H54 (cell line): ENCODE measurements at places on chromosomes 16 and 17.

DNA sequence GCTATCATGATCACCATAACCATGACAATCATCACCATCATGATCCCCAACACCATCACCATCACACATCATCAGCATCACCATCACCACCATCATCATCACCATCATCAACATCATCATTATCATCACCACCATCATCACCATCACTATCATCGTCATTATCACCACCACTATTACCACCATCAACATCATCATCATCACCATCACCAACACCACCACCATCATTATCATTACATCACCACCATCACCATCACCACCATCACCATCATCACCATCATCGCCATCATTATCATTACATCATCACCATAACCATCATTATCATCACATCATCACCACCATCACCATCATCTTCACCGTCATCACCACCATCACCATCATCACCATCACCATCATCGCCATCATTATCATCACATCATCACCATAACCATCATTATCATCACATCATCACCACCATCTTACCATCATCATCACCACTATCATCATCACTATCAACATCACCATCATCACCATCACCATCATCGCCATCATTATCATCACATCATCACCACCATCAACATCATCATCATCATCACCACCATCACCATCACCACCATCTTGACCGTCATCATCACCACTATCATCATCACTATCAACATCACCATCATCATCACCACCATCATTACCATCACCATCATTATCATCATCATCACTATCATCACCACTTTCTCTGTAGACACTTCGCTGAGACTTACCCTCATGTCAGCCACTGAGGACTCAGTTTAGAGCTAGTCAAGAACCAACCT is 366.0 kb downstream of the C16orf95 start:
- no peak for DNase-seq

DNA sequence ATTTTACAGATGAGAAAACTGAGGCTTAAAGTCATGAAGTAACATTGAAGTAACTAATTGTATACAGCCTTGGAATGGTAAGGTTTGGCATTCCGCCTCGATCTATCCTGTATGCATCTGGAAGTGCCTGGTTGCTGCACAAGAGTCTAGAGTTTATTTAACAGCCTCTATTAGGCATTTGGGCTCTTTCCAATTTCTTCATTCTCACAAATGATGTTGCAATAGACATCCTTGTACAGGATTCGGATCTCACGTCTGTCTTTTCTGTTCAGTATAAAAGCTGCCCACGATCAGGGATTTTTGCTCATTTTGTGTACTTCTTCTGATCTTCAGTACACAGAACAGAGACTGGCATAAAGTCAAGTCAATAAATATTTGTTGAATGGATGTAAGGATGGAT is 100.5 kb downstream of the AIPL1 start:
- no peak for DNase-seq

DNA sequence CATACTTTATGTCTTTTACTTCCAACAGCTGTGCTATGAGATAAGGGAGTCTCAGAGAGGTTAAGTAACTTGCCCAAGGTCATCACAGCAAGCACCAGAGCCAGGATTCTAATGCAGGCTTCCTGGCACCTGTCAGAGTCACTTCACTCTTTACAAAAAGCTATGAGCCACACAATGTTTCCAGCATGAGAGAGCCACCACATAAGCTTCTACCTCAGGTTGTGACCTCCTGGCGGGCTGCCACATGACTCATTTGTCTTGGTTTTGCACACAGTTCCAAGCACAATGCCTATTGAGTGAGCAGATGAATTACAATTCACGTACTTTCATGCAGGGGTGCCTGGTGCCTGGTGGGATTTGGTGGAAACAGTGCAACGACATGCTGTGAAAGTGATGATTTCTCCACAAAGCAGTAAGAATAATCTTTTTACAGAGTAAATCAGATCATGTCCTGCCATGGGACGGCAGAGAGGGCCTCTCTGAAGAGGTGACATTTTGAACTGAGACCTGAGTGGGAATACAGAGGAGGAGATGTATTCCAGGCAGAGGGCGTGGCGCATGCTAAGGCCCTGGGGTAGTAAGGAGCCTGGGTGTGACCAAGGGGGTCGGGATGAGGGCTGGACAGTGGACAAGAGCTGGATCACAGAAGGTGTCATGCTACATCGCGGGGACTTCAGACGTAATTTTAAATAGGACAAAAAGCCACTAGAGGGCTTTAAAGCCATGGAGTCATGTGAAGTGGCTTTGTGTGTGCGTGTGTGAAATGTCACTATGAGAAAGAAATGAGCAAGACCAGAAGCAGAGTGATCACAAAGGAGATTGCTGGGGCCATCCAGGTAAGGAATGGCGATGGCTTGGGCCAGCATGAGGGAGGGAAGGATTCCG is 53.4 kb downstream of the CACNG3 start:
- DNase-seq, result peak; percentile 46

GRCh38 chr17:57823469-57824401 is 26.1 kb downstream of the MRPS23 start:
- DNase-seq, result peak; percentile 37

DNA sequence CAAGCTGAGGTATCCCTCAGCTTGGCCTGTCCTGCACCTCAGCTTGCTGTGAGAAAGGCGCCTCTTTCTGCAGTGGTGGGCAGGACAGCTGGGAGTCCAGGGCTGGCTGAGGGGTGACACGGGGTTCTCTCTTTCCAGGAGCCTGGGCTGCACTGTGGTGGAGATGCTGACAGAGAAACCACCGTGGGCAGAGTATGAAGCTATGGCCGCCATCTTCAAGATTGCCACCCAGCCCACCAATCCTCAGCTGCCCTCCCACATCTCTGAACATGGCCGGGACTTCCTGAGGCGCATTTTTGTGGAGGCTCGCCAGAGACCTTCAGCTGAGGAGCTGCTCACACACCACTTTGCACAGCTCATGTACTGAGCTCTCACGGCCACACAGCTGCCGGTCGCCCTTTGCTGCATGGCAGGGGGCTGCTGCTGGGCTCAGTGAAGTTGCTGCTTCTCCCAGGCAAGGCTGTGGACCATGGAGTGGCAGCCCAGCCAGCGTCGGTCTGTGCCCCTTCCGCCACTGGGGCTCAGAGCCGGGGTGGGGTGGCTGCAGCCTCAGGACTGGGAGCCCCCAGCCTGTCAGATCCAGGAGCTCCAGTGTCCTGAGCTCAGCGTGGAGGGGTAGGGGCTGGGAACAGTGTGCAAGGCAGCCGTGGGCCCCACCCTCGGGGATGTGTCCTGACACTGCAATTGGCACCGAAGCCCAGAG is 6.4 kb downstream of the LIMD2 start:
- no peak for DNase-seq

DNA sequence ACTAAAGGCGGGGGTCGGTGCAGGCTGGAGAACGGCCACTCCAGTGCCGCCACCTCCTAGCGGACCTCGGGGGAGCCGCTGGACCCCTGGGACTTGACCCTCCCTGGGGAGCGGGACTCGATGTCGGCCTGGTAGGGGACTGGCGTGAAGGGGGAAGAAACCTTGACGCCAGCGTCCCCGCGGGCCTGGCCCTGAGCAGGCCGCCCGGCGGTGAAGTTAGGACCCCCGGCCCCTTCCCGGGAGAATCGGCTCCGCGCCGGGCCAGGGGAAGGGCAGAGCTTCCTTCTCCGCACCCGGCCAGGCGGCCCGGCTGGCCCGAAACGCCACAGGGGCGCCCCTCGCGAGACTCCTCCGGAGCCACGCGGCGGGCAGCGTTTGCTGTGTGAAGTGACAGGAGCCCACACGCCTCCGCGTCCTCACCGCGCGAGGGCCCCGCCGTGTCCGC is 389 bp downstream of the DUS1L start:
- peak; percentile 65 for DNase-seq

- DNase-seq, result no peak
Observed at GRCh38 chr17:48484256-48484655, 46.6 kb downstream of the HOXB1 start.

DNA sequence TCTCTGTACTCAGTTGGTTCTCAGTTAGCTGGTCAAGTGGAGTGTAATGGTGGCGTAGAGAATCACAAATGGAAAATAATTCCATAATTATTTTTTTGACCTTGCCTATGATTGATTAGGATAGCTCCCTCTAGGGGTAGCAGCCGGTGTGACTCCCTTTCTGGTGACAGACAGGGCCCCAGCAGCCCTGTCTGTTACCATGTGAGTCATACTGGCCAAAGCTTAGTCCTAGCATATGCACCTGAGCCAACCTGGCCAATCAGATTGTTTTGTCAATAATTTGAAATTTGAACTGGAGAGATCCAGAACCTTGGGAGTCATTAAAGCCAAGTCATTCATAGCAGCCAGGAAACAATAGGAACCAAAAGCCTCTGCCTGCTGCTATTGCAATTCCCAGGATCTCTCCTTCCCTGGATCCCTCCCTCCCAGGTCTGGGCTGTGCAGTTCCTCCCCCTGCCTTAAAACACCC is 5.6 kb downstream of the PNPO start:
- peak; percentile 94 for DNase-seq

DNA sequence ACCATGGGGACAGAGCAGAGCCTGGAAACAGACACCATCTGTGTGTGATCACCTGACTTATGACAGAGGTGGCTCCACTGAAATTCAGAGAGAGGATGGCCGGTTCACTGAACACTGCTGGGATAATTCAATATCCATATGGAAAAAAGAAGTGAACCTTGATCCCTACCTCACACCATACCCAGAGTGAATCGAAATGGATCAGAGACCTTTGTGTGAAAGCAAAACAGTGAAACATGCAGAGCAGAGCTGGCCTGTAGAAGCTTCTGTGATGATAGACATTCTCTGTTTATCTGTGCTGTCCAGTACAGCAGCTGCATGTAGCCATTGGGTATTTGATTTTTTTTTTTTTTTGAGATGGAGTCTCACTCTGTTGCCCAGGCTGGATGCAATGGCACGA is 20.3 kb downstream of the ADCY7 start:
- DNase-seq, result no peak

DNA sequence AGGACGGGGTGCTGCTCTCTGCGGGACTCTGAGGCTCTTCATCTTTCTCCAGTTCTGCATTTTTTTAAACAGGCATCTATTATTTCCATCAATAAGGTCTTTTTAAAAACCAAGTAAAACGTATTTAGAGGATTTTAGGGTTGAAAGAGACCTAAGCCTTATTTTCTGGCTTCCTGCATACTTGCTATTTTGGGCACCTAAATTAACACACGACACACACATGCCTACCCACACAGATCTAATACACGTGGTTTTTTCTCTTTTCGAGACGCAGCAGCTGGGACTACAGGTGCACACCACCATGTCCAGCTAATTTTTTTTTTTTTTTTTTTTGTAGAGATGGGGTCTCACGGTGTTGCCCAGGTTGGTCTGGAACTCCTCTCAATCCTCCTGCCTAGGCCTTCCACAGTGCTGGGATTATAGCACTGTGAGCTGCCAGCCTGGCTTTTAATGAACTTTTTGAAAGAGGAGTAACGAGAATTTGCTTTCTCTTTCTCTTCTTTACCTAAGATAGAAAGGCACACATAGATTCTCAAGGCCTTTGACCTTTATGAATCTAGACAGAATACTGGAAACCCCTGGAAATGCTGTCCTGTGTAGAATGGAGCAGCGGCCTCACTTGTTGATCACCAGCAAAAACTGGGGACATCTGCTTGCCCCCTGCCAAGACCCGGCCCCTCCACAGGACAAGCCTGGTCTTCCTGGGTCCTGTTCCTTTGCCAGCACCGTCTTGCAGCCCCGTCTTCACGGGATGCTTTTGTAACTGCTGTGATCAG is 13.8 kb downstream of the DNAAF8 start:
- DNase-seq, result no peak

GRCh38 chr17:79651761-79652160 is 40.9 kb upstream of the RBFOX3 start:
- no peak for DNase-seq

DNA sequence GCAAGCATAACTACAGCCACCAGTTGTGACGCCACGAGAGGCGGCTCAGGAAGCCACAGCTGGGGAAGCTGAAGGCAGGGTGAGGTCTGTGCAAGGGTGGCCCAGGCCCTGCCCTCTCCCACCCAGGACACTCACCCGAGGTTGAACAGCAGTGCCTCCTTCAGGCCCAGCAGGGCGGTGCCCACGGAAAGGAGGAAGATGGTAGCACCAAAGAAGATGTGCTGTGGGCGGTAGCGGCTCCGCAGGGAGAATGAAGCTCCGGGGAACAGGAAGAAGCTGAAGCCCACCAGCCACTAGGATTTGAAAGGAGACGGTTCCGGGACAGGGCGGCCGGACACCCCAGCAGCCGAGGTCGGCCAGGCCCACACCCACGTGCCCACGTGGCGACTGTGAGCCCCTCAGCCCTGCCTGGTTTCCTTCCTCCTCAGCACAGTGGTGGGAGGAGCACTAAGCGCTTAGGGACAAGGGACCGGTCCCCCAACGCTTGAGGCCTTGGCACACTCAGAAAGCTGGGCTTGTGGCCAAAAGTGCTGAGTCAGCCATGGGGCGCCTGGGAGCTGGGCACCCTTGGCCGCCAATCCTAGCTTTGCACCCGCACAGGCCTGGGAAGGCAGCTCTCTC is 11.0 kb downstream of the CYB561 start:
- DNase-seq, result peak; percentile 99

- DNase-seq, result no peak
Observed at GRCh38 chr17:77828749-77829539, 129.6 kb upstream of the TNRC6C start.

- no peak for DNase-seq
Observed at GRCh38 chr16:4101421-4102219, 14.6 kb downstream of the ADCY9 start.

GRCh38 chr17:1058423-1059130 is 61.6 kb downstream of the TIMM22 start:
- DNase-seq, result peak; percentile 62

- DNase-seq, result no peak
Observed at GRCh38 chr16:55663765-55664677, 8.2 kb downstream of the SLC6A2 start.

GRCh38 chr17:46125831-46126230 is 67.4 kb downstream of the KANSL1 start:
- no peak for DNase-seq

GRCh38 chr16:12682432-12683165 is 121.1 kb downstream of the CPPED1 start:
- no peak for DNase-seq

GRCh38 chr17:82835122-82835521 is 4.7 kb downstream of the ZNF750 start:
- no peak for DNase-seq

GRCh38 chr17:74458835-74459234 is 7.6 kb upstream of the CD300A start:
- DNase-seq, result no peak

- DNase-seq, result no peak
Observed at GRCh38 chr17:42598905-42599304, 10.3 kb downstream of the RETREG3 start.

DNA sequence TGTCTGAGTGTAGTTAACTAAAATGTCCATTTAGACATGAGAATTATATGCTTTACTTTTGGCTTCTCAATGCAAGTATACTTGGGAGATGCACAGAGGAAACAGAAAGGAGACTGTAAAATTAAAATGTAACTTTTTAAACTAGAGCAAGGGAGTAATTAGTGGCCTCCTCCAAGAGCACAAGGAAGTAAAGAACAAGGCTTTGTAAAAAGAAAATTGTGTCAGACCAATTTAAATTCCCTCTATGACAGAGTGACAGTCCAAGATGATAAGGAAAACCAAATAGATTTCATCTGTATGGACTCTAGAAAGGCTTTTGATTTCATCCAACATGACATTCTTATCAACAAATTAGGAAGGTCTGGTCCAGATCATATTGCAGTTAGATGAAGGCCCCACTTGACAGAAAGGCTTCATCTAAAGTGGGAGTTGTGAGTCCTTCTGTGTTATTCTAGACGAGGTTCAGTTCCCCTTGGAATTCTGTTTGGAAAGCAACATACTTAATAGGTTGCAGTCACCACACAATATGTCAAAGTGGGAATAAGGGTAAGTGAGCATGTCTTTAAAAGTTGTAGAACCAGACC is 6.5 kb upstream of the CAPNS2 start:
- no peak for DNase-seq
